ENCODE measurements at places on chromosomes 6 and 20. TPM values are rescaled to one million over a fixed set of nuclear protein-coding genes. Genes with fewer than 3 reads are reported as not detected.

GRCh38 chr6:18352842-18353241, 34.3 kb upstream of the RNF144B start:
- H3K4me3 ChIP-seq = no peak overlapping the region
- no peaks in the 10 kb centered on the region for H3K36me3 ChIP-seq
- DNase-seq = no peak

DNA sequence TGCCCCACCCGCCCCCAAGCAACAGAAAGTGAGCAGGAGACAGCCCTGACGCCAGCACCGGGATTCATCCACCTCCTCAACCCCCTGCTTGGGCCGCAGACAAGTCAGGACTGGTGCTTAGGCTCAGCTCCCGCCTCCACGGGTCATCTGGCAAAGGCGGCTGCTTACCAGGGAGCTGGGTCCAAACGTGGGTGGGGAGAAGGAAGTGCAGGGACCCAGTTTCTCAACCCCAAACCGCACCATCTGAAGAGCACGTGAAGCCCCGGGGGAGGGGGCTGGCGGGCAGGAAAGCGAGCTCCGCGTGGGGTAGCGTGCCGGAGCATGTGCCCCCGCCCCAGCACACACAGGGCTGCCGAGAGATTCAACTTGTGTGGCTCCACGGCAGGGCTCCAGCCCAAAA, 87.2 kb downstream of the BMP7 start:
- no peak for DNase-seq
- H3K36me3 ChIP-seq = no peaks in the 10 kb centered on the region
- no peak overlapping the region for H3K4me3 ChIP-seq
- no peaks in the 10 kb centered on the region for H3K27me3 ChIP-seq
- H3K4me1 ChIP-seq = no peaks in the 10 kb centered on the region
- no peak overlapping the region for H3K27ac ChIP-seq

GRCh38 chr20:63501818-63502670, 3.2 kb upstream of the EEF1A2 start:
- no peaks in the 10 kb centered on the region for H3K36me3 ChIP-seq
- peaks cover 7% of the 10 kb centered on the region for H3K27me3 ChIP-seq
- no peak overlapping the region for H3K27ac ChIP-seq
- no peak for DNase-seq
- H3K4me1 ChIP-seq = peaks cover 9% of the 10 kb centered on the region
- no peak overlapping the region for H3K4me3 ChIP-seq

DNA sequence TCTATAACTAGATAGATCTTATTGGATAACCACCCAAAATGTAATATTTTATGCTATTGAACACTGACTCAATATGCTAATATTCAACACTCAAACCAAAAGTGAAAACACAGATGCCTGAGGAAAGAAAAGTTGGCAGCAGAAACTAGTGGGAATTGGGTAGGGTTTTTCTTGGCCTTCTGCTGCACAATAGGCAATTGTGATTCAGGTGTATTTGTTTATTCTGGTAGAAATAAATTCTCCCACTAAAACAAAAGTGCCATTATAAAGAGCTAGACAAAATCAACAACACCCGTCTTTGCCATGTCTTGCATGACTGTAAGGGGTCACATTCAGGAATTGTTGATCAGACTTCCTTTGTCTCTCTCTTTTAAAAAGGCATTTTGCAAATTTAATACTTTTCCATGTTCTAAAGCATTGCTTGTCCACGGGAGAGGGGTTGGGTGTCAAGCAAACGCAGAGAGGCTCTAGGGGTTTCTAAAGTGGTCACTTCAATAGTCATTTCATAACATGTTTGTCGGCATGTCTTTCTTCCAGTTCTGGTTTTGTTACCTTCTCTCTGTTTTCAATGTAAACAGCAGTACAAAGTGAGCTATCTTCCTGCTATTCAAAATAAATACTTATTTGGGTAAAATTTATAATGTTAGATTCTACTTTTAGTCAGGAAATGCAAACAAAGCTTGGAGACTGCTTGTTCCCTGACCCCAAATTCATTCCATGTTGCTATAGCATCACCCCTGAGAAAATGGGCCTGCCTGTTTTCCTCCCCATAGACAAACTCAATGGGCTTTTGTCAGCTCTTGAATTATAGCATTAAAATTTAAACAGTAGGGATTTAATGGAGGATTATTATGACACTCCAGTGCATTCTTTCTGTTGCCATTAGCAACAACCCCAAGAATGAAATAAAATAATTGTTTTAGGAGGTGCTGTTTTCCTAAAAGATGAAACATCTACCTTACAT, 217.0 kb upstream of the CCN2 start:
- no peak overlapping the region for H3K4me3 ChIP-seq
- DNase-seq = no peak
- no peak overlapping the region for H3K27ac ChIP-seq
- H3K36me3 ChIP-seq = no peaks in the 10 kb centered on the region
- H3K27me3 ChIP-seq = no peaks in the 10 kb centered on the region
- no peaks in the 10 kb centered on the region for H3K4me1 ChIP-seq

GRCh38 chr6:4660377-4661321, 115.6 kb upstream of the CDYL start:
- H3K36me3 ChIP-seq = no peaks in the 10 kb centered on the region
- H3K4me3 ChIP-seq = no peak overlapping the region

DNA sequence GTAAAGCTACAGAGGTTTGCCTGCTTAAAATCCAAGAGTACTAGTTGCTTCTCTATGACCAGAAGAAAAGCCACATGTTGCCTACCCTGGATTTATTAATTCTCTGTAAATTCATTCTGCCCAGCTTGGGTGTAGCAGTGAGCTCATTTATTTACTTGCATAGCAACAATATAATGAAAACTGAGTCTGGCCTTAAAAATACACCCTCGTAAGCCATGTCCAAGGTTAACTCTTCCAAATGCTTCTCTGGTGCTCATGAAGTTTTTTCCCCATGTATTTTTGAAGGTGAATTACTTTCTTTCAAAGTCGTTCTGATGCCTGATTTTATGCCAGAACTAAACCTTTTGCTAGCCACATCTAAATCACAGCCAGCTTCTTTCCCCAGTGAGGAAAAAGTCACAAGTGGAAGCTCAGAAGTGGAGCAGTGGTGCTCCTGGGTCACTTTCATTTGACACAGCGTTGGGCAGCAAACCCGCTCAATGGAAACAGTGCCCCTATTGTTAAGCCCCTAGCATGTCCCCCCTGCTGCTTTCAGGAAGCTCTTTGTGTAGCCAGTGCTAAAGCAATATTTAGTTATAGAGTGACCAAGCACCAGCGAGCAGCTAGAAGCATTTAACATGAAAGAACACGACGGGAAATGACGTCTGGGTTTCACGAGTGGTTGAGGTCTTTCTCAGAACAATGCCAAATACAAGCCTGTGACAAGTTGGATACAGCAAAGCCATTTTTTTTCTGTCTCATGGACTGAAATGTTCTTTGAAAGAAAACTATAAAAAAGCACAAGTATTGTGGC, 29.8 kb downstream of the NEDD9 start:
- peak; percentile 21 for DNase-seq
- H3K36me3 ChIP-seq = no peaks in the 10 kb centered on the region
- H3K4me3 ChIP-seq = no peak overlapping the region
- peaks cover 53% of the 10 kb centered on the region for H3K4me1 ChIP-seq
- no peaks in the 10 kb centered on the region for H3K27me3 ChIP-seq

GRCh38 chr6:135274561-135275293, 93.6 kb downstream of the MYB start:
- no peaks in the 10 kb centered on the region for H3K4me1 ChIP-seq
- H3K27me3 ChIP-seq = no peaks in the 10 kb centered on the region
- no peak overlapping the region for H3K27ac ChIP-seq
- no peak overlapping the region for H3K4me3 ChIP-seq
- H3K36me3 ChIP-seq = no peaks in the 10 kb centered on the region
- DNase-seq = no peak

DNA sequence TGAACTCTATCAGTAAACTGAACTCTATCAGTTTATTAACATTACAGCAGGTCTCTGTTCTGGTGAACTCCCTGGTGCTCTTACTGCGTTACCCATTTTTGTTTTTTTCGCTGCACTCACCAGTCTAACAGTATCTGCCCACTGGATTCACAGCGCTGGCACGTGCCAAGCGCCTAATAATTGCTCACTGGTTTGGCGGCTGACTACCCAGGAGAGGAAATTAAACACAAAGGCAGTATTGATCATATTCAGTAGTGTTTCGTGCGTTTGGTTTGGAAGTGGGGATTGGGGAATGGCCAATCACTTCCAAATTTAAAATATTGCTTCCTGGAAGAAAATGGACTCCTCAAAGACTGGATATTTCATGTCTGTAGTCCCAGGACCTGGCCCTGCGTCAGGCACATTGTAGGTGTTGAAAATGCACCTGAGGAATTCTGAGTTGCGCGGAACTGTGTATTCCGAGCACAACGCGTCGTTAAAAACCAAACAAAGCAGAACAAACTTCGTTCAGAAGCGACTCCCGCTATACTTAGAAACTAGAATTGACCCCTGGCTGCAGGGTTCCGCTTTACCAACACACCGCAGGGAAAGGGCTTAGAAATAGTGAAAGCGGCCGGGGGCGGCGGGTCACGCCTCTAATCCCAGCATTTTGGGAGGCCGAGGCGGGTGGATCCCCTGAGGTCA, 1.1 kb upstream of the RPS12 start:
- H3K36me3 ChIP-seq = peaks cover 26% of the 10 kb centered on the region
- H3K4me1 ChIP-seq = peaks cover 40% of the 10 kb centered on the region
- peak overlapping the region; percentile 78 for H3K4me3 ChIP-seq
- H3K27ac ChIP-seq = peak overlapping the region; percentile 76
- DNase-seq = peak; percentile 66

GRCh38 chr20:36468149-36469000, 72.9 kb upstream of the MYL9 start:
- DNase-seq = no peak
- no peaks in the 10 kb centered on the region for H3K27me3 ChIP-seq
- peak overlapping the region; percentile 67 for H3K27ac ChIP-seq
- H3K4me3 ChIP-seq = no peak overlapping the region
- no peaks in the 10 kb centered on the region for H3K36me3 ChIP-seq

GRCh38 chr20:59933849-59934585, 580 bp upstream of the SYCP2 start:
- H3K4me3 ChIP-seq = peak overlapping the region; percentile 69
- H3K27me3 ChIP-seq = no peaks in the 10 kb centered on the region
- H3K36me3 ChIP-seq = no peaks in the 10 kb centered on the region
- H3K4me1 ChIP-seq = peaks cover 32% of the 10 kb centered on the region

- no peaks in the 10 kb centered on the region for H3K36me3 ChIP-seq
- no peaks in the 10 kb centered on the region for H3K4me1 ChIP-seq
Measured at GRCh38 chr20:60192326-60192725, 234.1 kb downstream of the CDH26 start.

DNA sequence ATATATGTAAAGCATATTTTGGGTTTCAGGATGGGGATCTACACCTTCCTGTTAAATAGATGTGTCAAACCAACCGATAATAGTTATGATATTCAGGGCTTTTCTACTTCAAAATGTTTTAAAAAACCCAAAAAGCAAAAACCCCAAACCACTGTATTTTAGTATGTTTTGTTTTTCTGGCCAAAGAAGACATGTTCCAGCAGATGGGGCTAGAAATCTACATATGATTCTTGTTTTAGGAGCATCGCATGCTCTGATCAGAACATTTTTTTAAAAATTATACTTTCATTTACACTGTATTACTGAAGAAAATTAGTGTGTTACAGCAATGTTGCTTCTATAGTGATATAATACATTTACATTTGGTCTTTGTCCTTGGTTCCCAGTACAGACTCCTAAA, 11.0 kb downstream of the RMND1 start:
- peaks cover 4% of the 10 kb centered on the region for H3K36me3 ChIP-seq
- peaks cover 16% of the 10 kb centered on the region for H3K4me1 ChIP-seq
- H3K4me3 ChIP-seq = no peak overlapping the region
- H3K27ac ChIP-seq = no peak overlapping the region

- no peak overlapping the region for H3K27ac ChIP-seq
- no peaks in the 10 kb centered on the region for H3K4me1 ChIP-seq
- no peak for DNase-seq
- H3K4me3 ChIP-seq = no peak overlapping the region
Measured at GRCh38 chr6:167787896-167788562, 38.7 kb upstream of the AFDN start.

DNA sequence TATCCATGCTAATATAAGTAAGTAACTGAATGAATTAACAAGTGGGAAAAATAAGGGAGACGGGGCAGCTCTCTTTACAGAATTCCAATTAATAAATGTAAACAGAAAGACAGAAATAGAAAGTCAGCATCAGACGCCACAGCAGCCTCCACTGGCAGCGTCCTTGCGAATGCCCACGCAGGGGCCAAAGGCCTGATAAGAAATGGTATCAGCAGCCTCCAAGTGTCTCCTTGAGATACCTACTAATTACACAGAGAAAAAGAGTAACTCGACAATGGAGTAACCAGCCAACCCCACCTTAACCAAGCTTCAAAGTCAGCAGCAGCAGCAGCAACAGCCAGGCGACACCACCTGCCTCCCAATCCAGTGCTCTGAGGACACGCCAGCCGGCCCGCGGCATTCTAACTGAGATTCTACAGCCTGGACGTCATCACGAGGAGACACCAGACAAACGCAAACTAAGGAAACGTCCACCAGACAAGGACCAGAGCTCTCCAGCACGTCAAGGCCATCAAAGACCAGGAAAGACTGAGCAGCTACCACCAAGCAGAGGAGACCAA, 78.8 kb downstream of the TAF4 start:
- H3K36me3 ChIP-seq = peaks cover 8% of the 10 kb centered on the region
- H3K27ac ChIP-seq = no peak overlapping the region
- peaks cover 8% of the 10 kb centered on the region for H3K4me1 ChIP-seq
- DNase-seq = no peak
- no peaks in the 10 kb centered on the region for H3K27me3 ChIP-seq

DNA sequence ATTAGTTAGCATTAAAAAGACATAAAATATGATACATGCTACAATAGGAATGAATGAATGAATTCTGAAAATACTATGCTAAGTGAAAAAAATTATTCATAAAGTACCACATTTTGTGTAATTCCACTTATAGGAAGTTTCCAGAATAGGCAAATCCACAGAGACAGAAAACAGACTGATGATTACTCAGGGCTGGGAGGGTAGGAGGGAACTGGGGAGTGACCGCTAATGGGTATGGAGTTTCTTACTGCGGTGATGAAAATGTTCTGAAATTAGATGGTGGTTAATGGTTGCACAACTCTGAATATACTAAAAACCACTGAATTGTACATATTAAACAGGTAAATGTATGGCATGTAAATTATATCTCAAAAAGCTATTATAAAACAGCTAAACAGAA, 22.6 kb downstream of the FERMT1 start:
- H3K4me3 ChIP-seq = no peak overlapping the region
- no peak overlapping the region for H3K27ac ChIP-seq
- no peaks in the 10 kb centered on the region for H3K36me3 ChIP-seq
- H3K4me1 ChIP-seq = no peaks in the 10 kb centered on the region
- DNase-seq = no peak

GRCh38 chr20:9109566-9109965, 40.7 kb downstream of the PLCB4 start:
- no peak overlapping the region for H3K27ac ChIP-seq
- DNase-seq = no peak
- no peaks in the 10 kb centered on the region for H3K4me1 ChIP-seq
- no peak overlapping the region for H3K4me3 ChIP-seq
- H3K36me3 ChIP-seq = no peaks in the 10 kb centered on the region
- H3K27me3 ChIP-seq = no peaks in the 10 kb centered on the region

The DYNLT2 gene
- 4.6 TPM for total RNA-seq

The OXT gene
- total RNA-seq = 1.5 TPM

The TXLNB gene
- 1.6 TPM for total RNA-seq

The ARMH2 gene
- total RNA-seq = 3.1 TPM

The KIFC1 gene
- 0.69 TPM for total RNA-seq

The GPLD1 gene
- 0.49 TPM for total RNA-seq

The CSTF1 gene
- total RNA-seq = 55.3 TPM

The SIRPB2 gene
- not detected for total RNA-seq

The GCM1 gene
- total RNA-seq = 0.15 TPM

The SLC16A10 gene
- 11.2 TPM for total RNA-seq

The KHDC1L gene
- not detected for total RNA-seq
